ENCODE measurements at places on chromosomes 7 and 10.

- DNase-seq, result no peak
These were observed 1.2 kb upstream of the GTPBP4 start for GRCh38 chr10:986881-987619.

- DNase-seq, result no peak
These were observed 141.4 kb downstream of the DOCK4 start for GRCh38 chr7:112064627-112065385.

DNA sequence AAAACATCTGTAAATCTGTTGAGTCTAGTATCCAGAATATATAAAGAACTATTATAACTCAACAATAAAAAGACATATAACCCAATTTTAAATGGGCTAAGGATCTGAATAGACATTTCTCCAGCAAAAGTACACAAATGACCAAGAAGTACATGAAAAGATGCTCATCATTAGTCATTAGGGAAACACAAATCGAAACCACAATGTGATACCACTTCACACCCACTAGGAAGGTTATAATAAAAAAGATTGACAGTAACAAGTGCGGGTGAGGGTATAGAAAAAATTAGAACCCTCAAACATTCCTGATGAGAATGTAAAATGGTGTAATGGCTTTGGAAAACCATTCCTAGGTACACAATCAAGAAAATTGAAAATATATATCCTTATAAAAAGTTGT, 4.1 kb downstream of the XPNPEP1 start:
- DNase-seq, result no peak

DNA sequence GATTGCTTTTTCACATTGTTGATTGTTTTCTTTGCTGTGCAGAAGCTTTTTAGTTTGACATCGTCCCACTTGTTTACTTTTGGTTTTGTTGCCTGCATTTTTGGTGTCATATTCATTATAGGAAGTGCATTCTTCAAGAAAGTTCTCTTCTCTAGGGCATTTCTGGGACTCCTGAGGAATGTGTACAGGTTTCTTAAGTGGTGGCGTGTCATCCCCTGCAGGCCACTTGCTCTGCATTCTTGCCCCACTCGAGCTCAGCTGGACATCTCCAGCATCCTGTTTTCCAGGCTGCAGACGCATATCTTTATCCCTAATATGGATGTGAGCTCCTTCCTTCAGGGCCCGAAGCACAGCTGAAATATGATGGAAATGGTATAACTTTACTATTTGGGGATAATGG, 255.6 kb upstream of the HABP2 start:
- DNase-seq, result no peak

GRCh38 chr10:30227481-30227880, 121.6 kb downstream of the MTPAP start:
- no peak for DNase-seq

GRCh38 chr10:5549462-5550249, 24.9 kb downstream of the CALML3 start:
- no peak for DNase-seq

GRCh38 chr7:266851-267840, 22.8 kb upstream of the FOXL3 start:
- DNase-seq, result no peak

DNA sequence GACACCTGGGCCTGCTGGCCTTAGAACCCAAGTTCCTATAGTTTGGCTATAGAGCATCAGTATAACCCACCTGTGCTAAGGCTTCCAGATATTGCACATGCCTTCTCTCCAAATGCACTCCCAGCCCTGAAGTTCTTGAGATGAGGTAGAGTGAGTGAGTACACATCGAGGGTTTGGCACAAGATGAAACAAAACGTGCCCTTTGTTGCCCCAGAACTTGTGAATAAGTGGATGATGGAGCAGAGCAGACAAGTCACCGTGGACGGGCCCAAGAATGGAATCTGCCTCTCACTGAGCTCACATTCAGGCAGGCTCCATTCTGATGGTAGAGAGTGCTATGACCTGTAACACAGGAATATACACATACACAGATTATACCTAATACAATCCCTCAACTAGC, 73.0 kb upstream of the STK17A start:
- no peak for DNase-seq

GRCh38 chr10:129441372-129442009, 25.6 kb upstream of the MGMT start:
- no peak for DNase-seq

DNA sequence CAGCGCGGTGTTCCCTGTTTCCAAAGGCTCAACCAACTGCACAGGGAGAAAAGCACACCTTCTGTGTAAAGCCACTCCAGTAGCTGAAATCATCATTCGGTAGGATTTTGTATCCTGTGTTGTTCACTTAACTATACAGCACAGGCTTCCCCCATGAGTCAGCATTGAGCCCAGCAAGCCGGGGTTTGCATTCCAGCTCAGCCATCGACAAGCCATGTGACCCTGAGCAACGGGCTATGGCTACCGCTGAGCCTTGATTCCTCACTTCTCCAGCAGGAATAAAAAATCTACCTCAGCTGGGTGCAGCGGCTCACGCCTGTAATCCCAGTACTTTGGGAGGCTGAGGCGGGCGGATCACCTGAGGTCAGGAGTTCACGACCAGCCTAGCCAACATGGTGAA, 44.1 kb upstream of the ATP6V0A4 start:
- no peak for DNase-seq
